ENCODE measurements at places on chromosomes 12 and 14.

- no peak for DNase-seq
These were observed 289.2 kb downstream of the ADGRD1 start for GRCh38 chr12:131242741-131243496.

- DNase-seq = no peak
These were observed 545 bp downstream of the CPSF2 start for GRCh38 chr14:92122351-92122677.

DNA sequence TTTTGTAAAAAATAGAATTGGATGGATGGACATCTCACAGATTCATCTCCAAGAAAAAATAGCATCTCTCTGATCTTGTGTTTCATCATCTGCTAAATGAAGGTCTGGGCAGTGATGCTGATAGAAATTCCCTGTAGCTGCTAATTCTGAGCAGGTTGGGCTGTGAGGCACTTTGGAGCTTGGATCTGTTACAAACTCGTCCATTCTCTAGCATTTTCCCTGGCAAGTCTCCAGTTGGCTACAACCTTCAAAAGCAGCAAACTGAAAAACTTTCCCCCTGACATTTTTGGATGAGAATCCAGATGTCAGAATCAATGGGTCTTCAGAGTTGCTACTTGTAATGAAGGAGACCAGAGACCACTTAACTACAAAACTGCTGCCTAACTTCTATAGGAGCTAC lies 72.7 kb downstream of the TPH2 start:
- DNase-seq = no peak

DNA sequence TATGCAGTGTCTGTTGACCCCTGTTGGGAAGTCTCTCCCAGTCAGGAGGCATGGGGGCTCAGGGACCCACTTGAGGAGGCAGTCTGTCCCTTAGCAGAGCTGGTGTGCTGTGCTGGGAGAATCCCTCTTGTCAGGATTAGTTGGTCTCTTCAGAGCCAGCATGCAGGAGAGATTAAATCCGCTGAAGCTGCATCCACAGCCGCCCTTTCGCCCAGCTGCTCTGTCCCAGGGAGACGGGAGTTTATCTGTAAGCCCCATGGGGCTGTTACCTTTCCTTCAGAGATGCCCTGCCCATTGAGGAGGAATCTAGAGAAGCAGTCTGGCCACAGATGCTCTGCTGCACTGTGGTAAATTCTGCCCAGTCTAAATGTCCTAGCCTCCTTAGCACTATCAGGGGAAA lies 13.1 kb upstream of the KLRC1 start:
- DNase-seq = no peak

- no peak for DNase-seq
These were observed 15.2 kb downstream of the PDE6H start for GRCh38 chr12:14988035-14988434.

DNA sequence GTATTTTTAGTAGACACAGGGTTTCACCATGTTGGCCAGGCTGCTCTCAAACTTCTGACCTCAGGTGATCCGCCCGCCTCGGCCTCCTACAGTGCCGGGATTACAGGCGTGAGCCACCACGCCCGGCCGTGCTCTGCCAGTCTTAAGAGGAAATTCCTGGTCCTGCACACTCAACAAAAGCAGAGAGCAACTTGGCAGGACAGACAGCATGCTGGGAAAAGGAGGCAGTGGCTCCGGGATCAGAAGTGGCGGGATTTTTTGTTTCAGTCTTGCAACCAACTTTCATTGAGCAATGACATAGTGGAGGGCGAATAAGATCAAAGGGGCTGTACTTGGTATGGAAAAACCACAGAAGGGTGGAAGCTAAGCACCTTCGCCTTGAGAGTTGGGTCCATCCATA lies 2.1 kb downstream of the CKAP4 start:
- no peak for DNase-seq

- peak; percentile 46 for DNase-seq
These were observed 122.9 kb downstream of the PRKCH start for GRCh38 chr14:61444215-61444768.
